ENCODE measurements at places on chromosomes 4 and X.
A peak's percentile ranks its signal among the peaks of the same experiment; 100 is the strongest.

DNA sequence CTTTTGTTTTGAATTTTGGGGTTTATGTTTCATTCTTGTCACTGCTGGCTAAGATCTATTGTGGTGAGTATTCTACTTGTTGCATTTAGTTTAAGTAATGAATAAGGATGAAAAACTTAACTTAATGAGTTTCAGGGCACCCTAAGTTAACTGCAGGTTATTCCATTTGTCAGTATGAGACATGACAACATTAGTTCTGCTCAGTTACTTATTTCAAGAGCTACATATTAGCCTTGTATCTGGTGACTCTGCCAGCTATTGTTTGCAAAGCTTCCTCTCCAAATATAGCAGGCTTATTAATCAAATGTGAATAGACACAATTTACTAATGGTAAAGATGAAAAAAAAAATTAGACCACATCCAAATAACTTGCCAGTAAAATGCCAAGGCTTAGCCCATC, 567.1 kb downstream of the IL15 start:
- no peak for DNase-seq

DNA sequence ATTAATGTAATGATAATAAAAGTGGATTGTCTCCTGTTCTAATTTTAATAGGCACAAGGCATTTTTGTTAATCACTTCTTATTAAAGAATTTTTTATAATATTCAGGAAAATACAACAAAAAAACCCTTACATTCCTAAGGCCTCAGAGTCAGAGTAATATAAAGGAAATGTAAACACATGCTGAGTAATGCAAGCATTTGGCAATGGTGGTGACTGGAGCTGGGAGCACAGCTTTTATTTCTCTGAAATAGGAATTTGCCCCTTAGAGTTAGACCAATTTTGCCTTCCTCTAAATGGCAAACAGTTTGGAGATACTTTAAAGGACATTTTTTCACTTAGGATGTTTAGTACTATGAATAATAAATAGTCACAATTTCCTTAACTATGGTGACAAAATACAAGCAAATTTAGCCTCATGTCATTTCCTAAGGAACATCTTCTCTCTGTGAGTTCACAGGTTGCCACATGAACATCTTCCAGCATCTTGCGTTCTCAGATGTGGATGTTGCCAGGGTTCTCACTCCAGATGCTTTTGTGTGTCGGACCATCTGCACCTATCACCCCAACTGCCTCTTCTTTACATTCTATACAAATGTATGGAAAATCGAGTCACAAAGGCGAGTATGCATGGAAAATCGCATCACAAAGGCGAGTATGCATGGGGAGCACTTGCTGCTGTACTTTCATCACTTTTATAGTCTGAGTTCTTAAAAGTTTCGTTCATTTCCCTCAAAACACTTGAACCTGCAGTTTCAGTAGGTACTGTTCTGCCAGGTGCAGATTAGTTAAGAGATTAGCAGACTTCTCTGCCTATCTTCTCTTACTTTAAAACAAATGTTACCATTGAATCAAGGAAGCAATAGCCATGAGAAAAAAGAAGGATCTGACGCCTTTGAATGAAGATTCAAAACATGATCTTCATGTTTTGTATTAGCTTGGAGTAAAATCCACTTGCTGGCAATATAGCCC, 15.9 kb upstream of the F11 start:
- no peak for DNase-seq

GRCh38 chr4:25533256-25533655, 122.4 kb upstream of the SLC34A2 start:
- DNase-seq: no peak

GRCh38 chrX:136907621-136908020, 27.1 kb upstream of the RBMX start:
- DNase-seq: no peak

DNA sequence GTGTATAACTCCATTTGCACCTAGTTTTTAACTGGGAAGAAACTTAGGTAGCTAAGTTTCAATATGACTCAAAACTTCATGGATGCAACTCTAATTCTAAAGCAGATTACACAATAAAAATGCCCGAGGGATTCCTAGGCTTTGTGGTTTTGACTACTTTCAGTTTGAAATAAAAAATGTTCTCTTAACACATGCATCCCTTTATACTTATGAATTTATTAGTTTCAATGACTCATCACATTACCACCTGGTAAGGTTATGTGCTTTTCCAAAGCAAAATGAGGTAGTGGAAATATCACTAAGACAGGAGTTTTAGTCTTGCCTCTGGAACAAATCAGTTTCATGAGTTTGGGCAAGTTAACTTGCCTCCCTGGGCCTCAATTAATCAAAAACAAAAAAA, 125.5 kb downstream of the OPHN1 start:
- peak; percentile 12 for DNase-seq

DNA sequence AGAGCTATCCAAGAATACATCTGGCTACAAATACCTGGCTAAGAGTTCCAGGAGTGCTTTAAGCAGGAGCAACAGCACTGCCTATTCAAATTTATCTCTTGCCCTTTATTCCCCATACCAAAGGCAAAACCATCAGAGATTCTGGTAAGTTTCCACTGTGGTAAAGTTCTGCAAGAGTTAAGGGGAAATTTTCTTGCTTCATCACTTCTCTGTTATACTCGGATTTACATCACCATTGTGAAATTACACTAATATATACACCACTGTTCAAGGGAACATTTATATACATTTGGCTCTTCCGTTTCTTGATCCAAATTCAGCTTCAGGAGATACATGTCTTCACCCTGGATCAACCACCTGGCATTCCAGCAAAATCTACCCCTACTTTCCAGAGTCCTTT, 70.8 kb upstream of the PTPN13 start:
- no peak for DNase-seq

- no peak for DNase-seq
Measured at GRCh38 chr4:52110171-52110570, 59.1 kb downstream of the SPATA18 start.

DNA sequence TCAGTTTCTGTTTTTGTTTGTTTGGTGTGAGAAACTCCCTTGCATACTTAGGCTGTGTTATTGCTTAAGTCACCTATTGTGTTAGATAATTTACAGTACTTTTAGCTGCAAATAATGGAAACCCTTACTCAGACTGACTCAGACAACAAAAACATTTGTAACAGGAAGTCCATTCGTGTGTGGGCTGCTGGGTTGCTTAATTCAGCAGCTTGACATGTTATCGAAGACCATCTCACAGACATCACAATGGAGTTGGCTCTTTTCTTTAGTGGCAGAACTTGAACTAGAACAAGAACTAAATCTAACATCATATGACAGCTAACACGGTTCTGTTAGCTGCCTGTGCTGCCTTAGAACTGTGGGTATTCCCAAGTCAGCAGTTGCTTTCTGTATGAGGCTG, 9.9 kb upstream of the GABRE start:
- no peak for DNase-seq

GRCh38 chr4:154743683-154744340, at the start of gene LRAT:
Gene LRAT, plus strand, starts transcription at chr4:154744000. Its CDS starts 327 bp downstream, at chr4:154744327.
- DNase-seq: peak; percentile 64

GRCh38 chr4:86300516-86300915, 59.3 kb downstream of the MAPK10 start:
- DNase-seq: no peak

DNA sequence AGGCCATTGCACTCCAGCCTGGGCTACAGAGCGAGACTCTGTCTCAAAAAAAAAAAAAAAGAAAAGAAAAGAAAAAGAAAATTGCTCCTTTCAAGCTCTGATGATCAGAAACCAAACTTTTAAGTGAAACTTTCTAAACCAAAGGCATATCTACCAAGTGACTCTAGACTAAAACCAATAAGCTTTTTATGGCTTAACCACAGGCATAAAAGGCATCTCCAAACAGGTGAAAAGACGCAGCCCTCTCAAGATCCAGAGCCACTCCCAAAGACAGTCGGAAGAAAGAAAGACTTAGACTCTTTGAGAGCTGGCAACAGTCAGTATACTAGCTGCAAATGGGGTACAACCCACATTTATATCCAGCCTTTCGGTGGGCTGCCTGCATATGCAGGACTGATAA, 117.1 kb upstream of the AP1S2 start:
- no peak for DNase-seq

GRCh38 chr4:154660052-154660451, 47.6 kb upstream of the FGG start:
- DNase-seq: no peak

DNA sequence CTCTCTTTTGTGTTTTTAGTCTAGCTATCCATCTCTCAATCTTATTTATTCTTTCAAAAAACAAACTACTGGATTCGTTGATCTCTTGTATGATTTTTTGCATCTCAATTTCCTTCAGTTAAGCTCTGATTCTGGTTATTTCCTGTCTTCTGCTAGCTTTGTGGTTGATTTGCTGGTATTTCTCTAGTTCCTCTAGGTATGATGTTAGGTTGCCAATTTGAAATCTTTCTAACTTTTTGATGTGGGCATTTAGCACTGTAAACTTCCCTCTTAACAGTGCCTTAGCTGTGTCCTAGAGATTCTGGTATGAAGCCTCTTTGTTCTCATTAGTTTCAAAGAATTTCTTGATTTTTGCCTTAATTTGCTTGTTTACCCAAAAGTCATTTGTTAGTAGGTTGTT, 15.2 kb upstream of the NEXMIF start:
- no peak for DNase-seq

DNA sequence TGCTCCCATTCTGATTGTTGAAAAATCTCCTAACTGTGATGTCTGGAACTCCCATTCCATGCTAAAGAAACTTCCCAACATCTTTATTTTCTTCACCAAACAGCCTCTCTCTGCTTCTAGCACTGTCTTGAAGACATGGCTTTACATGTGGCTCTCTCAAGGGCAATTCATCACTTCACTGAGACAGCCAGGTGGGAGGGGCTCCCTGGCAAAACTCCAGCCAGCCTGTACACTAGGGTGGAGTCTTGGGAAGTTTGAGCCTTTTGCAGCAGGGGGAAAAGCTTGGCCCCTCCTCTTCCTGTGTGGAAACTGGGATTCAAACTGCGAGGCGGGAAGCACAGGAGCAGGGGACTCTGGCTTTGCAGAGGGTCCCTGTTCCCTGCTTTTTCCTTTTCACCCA, 130.5 kb upstream of the TTC29 start:
- no peak for DNase-seq

DNA sequence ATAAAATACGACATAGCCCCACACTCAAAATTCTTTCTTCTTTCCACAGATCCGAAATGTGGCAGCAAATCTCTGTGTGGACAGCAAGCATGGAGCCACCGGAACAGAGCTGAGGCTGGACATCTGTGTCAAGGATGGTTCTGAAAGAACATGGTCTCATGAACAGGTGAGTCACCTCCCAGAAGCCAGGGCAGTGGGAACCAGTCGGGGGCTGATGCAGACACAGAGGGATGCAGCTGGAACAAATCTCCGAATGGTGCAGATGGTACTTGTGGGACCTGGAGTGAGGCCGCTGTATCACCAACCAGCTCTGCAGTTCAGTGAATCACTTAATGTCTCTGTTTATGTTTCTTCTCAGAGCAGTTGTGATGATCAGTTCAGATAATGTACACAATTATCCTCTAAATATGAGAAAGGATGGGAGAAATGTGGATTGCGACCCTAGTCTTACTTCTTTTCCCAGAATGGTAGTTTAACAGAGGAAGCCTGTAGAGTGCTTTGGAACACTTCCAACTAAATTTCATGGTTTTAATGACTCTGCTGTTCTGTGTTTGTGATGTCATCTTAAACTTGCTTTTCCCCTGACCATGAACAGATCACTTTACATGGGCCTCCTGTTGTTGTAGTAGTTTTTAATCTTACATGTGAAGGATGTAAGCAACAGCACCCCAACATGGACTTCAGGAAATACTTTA, 159.3 kb upstream of the GALNT7 start:
- no peak for DNase-seq

- no peak for DNase-seq
Measured at GRCh38 chr4:36010397-36010929, 233.9 kb downstream of the ARAP2 start.

DNA sequence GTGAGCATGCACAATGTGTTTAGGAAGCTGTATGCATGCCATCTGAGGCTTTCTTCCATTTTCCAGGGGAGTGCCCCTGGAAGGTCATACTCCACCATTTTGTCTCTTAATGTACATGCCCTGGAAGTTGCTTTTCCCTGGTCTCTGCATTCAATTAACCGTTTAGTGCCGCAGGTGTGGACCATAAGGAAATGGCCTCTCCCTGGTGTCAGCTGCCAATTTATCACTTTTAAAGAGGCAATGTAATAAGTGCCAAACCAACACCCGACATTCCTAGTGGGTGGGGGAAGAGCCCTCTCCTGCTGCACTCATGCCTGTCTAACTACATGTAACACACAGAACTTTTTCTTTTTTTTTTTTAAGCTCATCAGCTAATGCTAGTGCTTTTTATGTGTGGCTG, 7.1 kb upstream of the BST1 start:
- peak; percentile 41 for DNase-seq

DNA sequence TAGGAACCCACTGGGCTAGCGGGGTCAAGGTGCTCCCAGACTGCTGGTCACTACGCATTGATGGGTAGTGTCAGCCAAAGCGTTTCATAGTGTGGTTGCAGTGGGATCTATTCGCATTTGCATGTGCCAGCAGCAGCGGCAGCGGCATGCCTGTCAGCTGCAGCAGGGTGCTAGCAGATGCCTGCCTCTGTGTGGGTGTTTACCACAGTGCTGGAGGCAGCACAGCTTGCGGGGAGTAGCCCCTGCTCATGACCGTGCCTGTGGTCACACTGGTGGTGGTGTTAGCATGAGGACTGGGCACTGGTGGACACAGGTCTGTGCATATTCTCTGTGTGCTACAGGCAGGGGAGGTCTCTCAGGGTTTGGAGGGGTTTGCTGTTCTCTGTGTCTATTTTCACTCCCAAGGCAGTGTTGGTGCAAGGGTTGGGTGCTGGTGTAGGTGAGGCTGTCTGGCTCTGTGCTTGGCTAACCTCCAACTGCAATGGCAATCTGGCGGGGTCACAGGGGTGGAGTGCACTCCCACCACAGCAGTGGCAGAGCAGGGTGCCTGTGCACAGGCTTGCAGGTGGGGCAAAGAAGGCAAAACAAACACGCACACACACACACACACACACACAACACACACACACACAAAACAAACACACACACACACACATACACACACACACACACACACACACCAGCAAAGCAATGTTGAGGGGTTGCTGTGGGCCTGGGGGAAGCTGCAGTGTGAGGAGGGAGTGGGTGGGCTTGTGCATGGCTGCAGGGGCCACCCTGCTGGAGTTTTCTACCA, 184.4 kb downstream of the GLUD2 start:
- DNase-seq: no peak

DNA sequence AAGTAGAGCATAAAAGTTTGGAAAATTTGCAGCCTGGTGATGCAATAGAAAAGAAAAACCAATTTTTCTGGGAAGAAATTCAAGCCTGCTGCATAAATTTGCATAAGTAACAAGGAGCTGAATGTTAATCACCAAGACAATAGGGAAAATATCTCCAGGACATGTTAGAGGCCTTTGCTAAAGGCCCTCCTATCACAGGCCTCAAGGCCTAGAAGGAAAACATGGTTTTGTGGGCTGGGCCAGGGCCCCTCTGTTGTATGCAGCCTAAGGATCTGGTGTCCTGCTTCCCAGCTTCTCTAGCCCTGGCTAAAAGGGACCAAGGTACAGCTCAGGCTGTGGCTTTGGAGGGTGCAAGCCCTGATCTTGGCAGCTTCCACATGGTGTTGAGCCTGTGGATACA, 6.2 kb upstream of the RTL3 start:
- no peak for DNase-seq

Data from ACHN (cell line).